T-cell (primary cell): ENCODE measurements at places on chromosomes 4 and X. TPM values are rescaled to one million over a fixed set of nuclear protein-coding genes. Genes with fewer than 3 reads are reported as not detected.

Gene SERTM2
- not detected for total RNA-seq

Gene ADGRA3
- total RNA-seq = 1.8 TPM

Gene DUSP21
- total RNA-seq = not detected

Gene HS3ST1
- total RNA-seq = not detected

Gene CTAG1B
- not detected for total RNA-seq

Gene MAGEE1
- total RNA-seq = 9.8 TPM

Gene EXOC1L
- not detected for total RNA-seq

Gene XAGE2
- total RNA-seq = not detected

Gene CNKSR2
- total RNA-seq = 10.9 TPM

Gene OCIAD1
- total RNA-seq = 113 TPM

Gene GUCY1A1
- total RNA-seq = 0.39 TPM

Gene PDZD4
- total RNA-seq = 16.6 TPM

Gene TKTL2
- not detected for total RNA-seq

Gene GNPDA2
- total RNA-seq = 13.1 TPM

Gene EGFL6
- total RNA-seq = not detected

Gene VEGFC
- total RNA-seq = not detected

Gene NDST4
- total RNA-seq = not detected

Gene VBP1
- 27.5 TPM for total RNA-seq

Gene CXCL5
- total RNA-seq = not detected

Gene SYTL4
- not detected for total RNA-seq

Gene ELMOD2
- 11.1 TPM for total RNA-seq

Gene MAP3K15
- total RNA-seq = not detected

Gene TLR3
- total RNA-seq = 1.7 TPM

Gene GAGE10
- 0.66 TPM for total RNA-seq

Gene SOWAHD
- total RNA-seq = 0.48 TPM

Gene FOXR2
- total RNA-seq = not detected

Gene JAKMIP1
- 7.6 TPM for total RNA-seq

Gene GPM6B
- total RNA-seq = not detected

Gene CENPVL2
- not detected for total RNA-seq

Gene XK
- total RNA-seq = 0.18 TPM

Gene GPRASP1
- total RNA-seq = 43.5 TPM

Gene TMEM271
- total RNA-seq = not detected

Gene TCEAL6
- total RNA-seq = not detected

Gene POF1B
- total RNA-seq = 0.30 TPM

Gene CFP
- total RNA-seq = 37.1 TPM

Gene CNGA1
- total RNA-seq = 0.54 TPM

Gene UGT2A3
- not detected for total RNA-seq

Gene CTAG1A
- total RNA-seq = not detected

Gene NR0B1
- total RNA-seq = not detected

Gene STPG2
- 0.26 TPM for total RNA-seq
